ENCODE measurements at places on chromosomes 1 and 21. TPM values are rescaled to one million over a fixed set of nuclear protein-coding genes. Genes with fewer than 3 reads are reported as not detected.

GRCh38 chr1:7580923-7581753 lies 190.0 kb upstream of the VAMP3 start:
- H3K27ac ChIP-seq, result no peak overlapping the region
- H3K36me3 ChIP-seq, result no peaks in the 10 kb centered on the region
- DNase-seq, result no peak
- H3K27me3 ChIP-seq, result peaks cover 48% of the 10 kb centered on the region
- no peak overlapping the region for H3K4me3 ChIP-seq

DNA sequence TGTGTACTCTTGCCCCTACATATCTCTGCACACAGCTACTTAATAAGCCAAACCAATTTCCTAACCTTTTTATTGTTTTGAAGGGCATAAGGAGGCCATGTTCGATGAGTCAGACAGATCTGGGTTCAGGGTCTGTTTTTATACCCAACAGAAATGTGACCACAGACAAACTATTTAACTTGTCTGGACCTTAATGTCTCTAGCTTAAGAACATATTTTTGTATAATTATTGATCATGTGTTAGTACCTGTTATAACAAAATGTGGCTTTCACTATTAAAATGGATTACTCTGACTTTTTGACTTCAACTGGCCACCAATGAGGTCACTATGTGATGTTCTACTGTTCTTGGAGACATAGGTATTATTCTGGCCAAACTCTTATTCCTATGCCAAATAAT lies 507.8 kb upstream of the USP24 start:
- no peaks in the 10 kb centered on the region for H3K36me3 ChIP-seq
- no peaks in the 10 kb centered on the region for H3K27me3 ChIP-seq
- H3K4me1 ChIP-seq, result no peaks in the 10 kb centered on the region
- H3K27ac ChIP-seq, result no peak overlapping the region
- DNase-seq, result no peak

DNA sequence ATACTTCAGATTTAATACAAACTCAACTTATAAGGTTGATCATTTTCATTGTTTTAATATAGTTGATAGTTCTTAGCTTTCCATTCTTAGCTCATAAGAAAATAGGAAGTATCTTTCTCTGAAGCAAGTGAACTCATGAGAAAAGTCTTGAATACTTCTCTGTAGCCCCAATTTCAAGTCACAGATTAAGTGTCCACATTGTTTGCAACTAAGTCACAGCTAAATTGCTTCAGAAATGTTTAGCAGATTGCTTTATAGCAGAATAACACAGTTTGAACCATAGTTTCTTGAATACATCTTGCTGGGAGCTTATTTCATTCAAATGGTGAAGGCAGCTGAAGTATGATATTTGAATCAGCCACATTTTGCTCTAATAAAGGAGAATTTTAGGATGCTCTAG lies 10.6 kb upstream of the PKN2 start:
- H3K27ac ChIP-seq, result no peak overlapping the region
- H3K4me3 ChIP-seq, result no peak overlapping the region
- peaks cover 4% of the 10 kb centered on the region for H3K4me1 ChIP-seq

GRCh38 chr1:27592931-27593677 lies 10.8 kb downstream of the AHDC1 start:
- H3K4me3 ChIP-seq, result no peak overlapping the region
- H3K4me1 ChIP-seq, result no peaks in the 10 kb centered on the region
- no peak overlapping the region for H3K27ac ChIP-seq
- DNase-seq, result no peak
- H3K36me3 ChIP-seq, result no peaks in the 10 kb centered on the region
- no peaks in the 10 kb centered on the region for H3K27me3 ChIP-seq

DNA sequence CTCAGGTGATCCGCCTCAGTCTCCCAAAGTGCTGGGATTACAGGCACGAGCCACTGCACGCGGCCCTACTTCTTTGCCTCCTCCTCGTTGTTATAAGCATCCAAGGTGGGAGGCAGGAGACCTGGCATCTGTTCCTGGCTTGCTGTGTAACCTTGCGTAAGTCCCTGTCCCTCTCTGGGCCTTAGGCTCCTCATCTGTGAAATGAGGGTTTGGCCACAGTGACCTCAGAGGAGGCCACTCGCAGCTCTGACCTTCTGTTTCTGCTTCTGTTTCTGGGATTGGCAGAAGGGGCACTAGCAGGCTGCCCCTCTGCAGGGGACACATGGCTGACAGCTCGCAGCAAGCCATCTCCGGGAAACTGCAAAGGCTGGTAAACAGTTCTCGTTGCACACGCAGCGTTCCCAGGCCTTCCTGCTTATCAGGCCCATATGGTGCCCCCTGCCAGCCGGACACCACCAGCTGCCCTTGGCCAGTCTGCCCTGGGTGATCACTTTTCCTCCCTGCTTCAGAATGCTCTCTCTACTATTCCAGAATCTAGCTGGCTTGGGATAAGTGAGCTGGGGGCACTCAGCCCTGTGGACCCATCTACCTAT lies 2.6 kb upstream of the LDLRAP1 start:
- H3K27me3 ChIP-seq, result peaks cover 17% of the 10 kb centered on the region
- no peak overlapping the region for H3K4me3 ChIP-seq
- peaks cover 3% of the 10 kb centered on the region for H3K36me3 ChIP-seq

- no peaks in the 10 kb centered on the region for H3K4me1 ChIP-seq
- H3K27ac ChIP-seq, result no peak overlapping the region
- DNase-seq, result no peak
- peaks cover 17% of the 10 kb centered on the region for H3K27me3 ChIP-seq
- no peaks in the 10 kb centered on the region for H3K36me3 ChIP-seq
Measured at GRCh38 chr1:57803586-57803985, 379.7 kb upstream of the DAB1 start.

GRCh38 chr1:212950243-212951125 lies at the start of gene VASH2:
VASH2 (plus strand) TSS chr1:212950541; CDS start chr1:212951543, 1,002 bp downstream.
- peaks cover 26% of the 10 kb centered on the region for H3K27me3 ChIP-seq
- peaks cover 11% of the 10 kb centered on the region for H3K36me3 ChIP-seq
- H3K4me3 ChIP-seq, result peak within 1 kb of the TSS; percentile 77
- DNase-seq, result peak; percentile 89
- H3K27ac ChIP-seq, result peak within 1 kb of the TSS; percentile 46
- H3K4me1 ChIP-seq, result peaks cover 9% of the 10 kb centered on the region

GRCh38 chr1:100611086-100611485 lies 73.1 kb downstream of the GPR88 start:
- no peak overlapping the region for H3K27ac ChIP-seq
- no peak overlapping the region for H3K4me3 ChIP-seq
- no peak for DNase-seq
- H3K27me3 ChIP-seq, result no peaks in the 10 kb centered on the region
- H3K4me1 ChIP-seq, result peaks cover 1% of the 10 kb centered on the region
- no peaks in the 10 kb centered on the region for H3K36me3 ChIP-seq

GRCh38 chr1:215794156-215794555 lies 227.1 kb downstream of the KCTD3 start:
- H3K36me3 ChIP-seq, result no peaks in the 10 kb centered on the region
- H3K4me1 ChIP-seq, result no peaks in the 10 kb centered on the region
- no peak for DNase-seq

DNA sequence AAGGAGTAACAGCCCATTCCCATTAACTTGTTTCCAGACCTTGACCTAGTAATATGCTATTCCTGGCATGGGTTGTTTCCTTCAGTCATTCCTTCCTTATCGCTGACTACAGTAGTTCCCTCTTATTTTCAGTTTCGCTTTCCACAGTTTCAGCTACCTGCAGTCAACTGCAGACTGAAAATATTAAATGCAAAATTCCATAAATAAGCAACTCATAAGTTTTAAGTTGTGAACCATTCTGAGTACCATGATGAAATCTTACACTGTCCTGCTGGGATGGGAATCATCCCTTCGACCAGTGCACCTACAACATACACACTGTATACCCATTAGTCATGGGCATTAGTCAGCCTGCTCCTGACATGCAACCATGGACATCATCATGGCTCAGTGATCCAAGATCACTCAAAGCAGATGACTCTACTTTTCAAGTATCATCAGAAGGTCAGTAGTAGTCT lies 66.7 kb downstream of the CCDC30 start:
- no peaks in the 10 kb centered on the region for H3K27me3 ChIP-seq
- DNase-seq, result peak; percentile 9
- peak overlapping the region; percentile 15 for H3K4me3 ChIP-seq
- no peaks in the 10 kb centered on the region for H3K4me1 ChIP-seq
- H3K36me3 ChIP-seq, result no peaks in the 10 kb centered on the region

- H3K27me3 ChIP-seq, result no peaks in the 10 kb centered on the region
- no peak overlapping the region for H3K4me3 ChIP-seq
- H3K36me3 ChIP-seq, result no peaks in the 10 kb centered on the region
- no peak for DNase-seq
Measured at GRCh38 chr21:15332572-15332971, 267.8 kb upstream of the NRIP1 start.

GRCh38 chr1:97332716-97333115 lies 588.1 kb downstream of the DPYD start:
- H3K27me3 ChIP-seq, result no peaks in the 10 kb centered on the region
- H3K4me3 ChIP-seq, result no peak overlapping the region
- H3K36me3 ChIP-seq, result no peaks in the 10 kb centered on the region
- H3K4me1 ChIP-seq, result peaks cover 22% of the 10 kb centered on the region

- DNase-seq, result no peak
- H3K4me3 ChIP-seq, result no peak overlapping the region
- no peak overlapping the region for H3K27ac ChIP-seq
- H3K36me3 ChIP-seq, result no peaks in the 10 kb centered on the region
- peaks cover 73% of the 10 kb centered on the region for H3K27me3 ChIP-seq
Measured at GRCh38 chr1:30447701-30448100, 275.7 kb downstream of the MATN1 start.

GRCh38 chr21:38925478-38925877 lies 119.7 kb downstream of the ETS2 start:
- no peaks in the 10 kb centered on the region for H3K27me3 ChIP-seq
- no peak for DNase-seq
- H3K36me3 ChIP-seq, result no peaks in the 10 kb centered on the region
- H3K4me3 ChIP-seq, result no peak overlapping the region

GRCh38 chr21:36306872-36307534 lies 13.0 kb upstream of the MORC3 start:
- no peaks in the 10 kb centered on the region for H3K27me3 ChIP-seq
- no peaks in the 10 kb centered on the region for H3K36me3 ChIP-seq
- no peak for DNase-seq
- H3K27ac ChIP-seq, result no peak overlapping the region

- peaks cover 14% of the 10 kb centered on the region for H3K4me1 ChIP-seq
- DNase-seq, result no peak
- no peak overlapping the region for H3K4me3 ChIP-seq
- H3K27ac ChIP-seq, result no peak overlapping the region
- H3K36me3 ChIP-seq, result no peaks in the 10 kb centered on the region
- peaks cover 21% of the 10 kb centered on the region for H3K27me3 ChIP-seq
Measured at GRCh38 chr1:46205791-46206190, 2.7 kb downstream of the LURAP1 start.

Gene TMPRSS15
- total RNA-seq, result not detected

Gene C1orf185
- total RNA-seq, result not detected

Gene COL16A1
- 3.8 TPM for total RNA-seq

Gene MYOC
- not detected for total RNA-seq

Gene HSPB7
- total RNA-seq, result not detected

Gene AMY2A
- total RNA-seq, result not detected

All from Calu3 (cell line).